A549 treated with DMSO at 1 μM for 4 hours (cell line): ENCODE measurements at places on chromosomes 6 and 20. TPM values are rescaled to one million over a fixed set of nuclear protein-coding genes. Genes with fewer than 3 reads are reported as not detected.

The FRS3 gene
- total RNA-seq: 1.9 to 2.7 TPM (median 2.5 TPM) in 5 replicates

The ZNFX1 gene
- 24.7 to 29.3 TPM (median 27.3 TPM) in 5 replicates for total RNA-seq

The PTCRA gene
- total RNA-seq: not detected in 5 replicates

The AGPAT4 gene
- total RNA-seq: 3.3 to 5.5 TPM (median 4.8 TPM) in 5 replicates

The REM1 gene
- total RNA-seq: 0.13 TPM in 2 of 5 replicates, not detected in the others

The CRIP3 gene
- total RNA-seq: 0.45 to 0.83 TPM (median 0.58 TPM) in 5 replicates
